ENCODE measurements at places on chromosomes 2 and 18. TPM values are rescaled to one million over a fixed set of nuclear protein-coding genes. Genes with fewer than 3 reads are reported as not detected.

DNA sequence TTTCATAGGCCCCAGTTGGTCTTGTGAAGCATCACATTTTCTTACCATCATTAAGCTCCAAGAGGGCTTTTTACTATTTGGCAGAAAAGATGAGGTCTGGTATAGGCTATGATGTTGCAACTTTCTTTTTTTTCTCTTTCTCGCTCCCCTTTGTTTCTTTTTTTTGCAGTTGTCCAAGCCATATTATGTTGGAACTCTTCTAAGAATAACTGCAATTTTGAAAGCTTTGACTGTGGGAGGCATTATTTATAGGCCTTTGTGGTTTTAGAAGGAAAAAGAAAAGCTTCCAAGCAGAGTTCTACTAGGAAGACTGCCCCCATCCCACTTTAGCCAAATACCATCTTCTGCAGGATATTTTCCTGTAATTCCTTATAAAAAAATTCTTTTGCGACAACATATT, 571.6 kb downstream of the ARHGAP15 start:
- no peak for DNase-seq
- no peak overlapping the region for H3K27ac ChIP-seq
- no peak overlapping the region for H3K4me3 ChIP-seq
- no peaks in the 10 kb centered on the region for H3K36me3 ChIP-seq

DNA sequence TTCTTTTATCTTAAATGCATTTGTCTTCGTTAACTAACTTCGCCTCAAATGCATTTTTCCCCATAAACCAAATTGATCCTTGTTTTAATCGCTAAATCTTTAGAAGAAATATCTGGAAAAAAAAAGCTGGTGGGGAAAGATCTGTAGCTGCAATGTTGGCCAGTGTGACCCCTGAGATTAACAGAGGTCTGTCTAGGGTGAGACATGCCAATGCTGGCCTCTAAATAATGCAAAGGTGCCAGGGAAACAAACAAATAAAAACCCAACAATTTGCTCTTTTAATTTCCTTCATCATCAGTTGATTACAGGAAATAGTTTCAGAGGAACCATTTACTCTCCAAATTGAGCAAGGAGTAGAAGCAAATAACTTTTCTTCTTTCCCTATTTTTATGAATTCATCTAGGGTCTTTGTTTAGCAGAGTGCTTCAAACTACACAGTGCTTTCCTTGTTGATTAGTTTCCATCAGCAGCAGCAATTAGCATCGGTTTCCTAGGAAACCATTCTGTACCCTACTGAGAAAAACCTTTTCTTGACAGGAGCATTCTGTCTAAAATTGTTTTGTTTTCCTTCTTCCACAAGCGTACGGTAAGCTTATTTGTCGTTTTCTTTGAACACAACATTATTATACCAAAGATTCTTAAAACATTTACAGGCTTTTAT, 100.5 kb upstream of the UNC80 start:
- no peaks in the 10 kb centered on the region for H3K4me1 ChIP-seq
- H3K4me3 ChIP-seq = no peak overlapping the region
- no peak for DNase-seq
- H3K27ac ChIP-seq = no peak overlapping the region
- H3K36me3 ChIP-seq = no peaks in the 10 kb centered on the region
- H3K27me3 ChIP-seq = no peaks in the 10 kb centered on the region

- H3K27me3 ChIP-seq = no peaks in the 10 kb centered on the region
- no peaks in the 10 kb centered on the region for H3K36me3 ChIP-seq
- H3K27ac ChIP-seq = no peak overlapping the region
- H3K4me1 ChIP-seq = peaks cover 3% of the 10 kb centered on the region
- no peak overlapping the region for H3K4me3 ChIP-seq
Measured at GRCh38 chr2:203603456-203604389, 68.6 kb upstream of the RAPH1 start.

Gene RAPH1
- 62.7 TPM for total RNA-seq
